Lung (tissue), 17 donors: ENCODE measurements at places on chromosomes 4 and X.
A peak's percentile ranks its signal among the peaks of the same experiment; 100 is the strongest.

DNA sequence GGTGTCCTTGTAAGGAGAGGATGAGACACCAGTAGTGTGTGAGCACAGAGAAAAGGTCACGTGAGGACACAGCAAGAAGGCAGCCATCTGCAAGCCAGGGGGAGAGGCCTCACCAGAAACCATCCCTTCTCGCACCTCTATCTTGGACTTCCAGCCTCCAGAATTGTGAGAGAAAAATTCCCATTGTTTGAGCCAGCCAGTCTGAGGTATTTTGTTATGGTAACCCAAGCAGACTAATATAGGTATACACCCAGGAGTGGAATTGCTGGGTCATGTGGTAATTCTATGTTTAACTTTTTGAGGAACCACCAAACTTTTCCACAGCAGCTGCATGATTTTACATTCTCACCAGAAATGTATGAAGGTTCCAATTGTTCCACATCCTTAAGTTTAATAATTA, 25.6 kb downstream of the ZDHHC9 start:
- no peak for DNase-seq

- DNase-seq: no peak
Observed at GRCh38 chrX:16666541-16666940, 16.6 kb downstream of the S100G start.

- no peak for DNase-seq
Observed at GRCh38 chr4:25367004-25367621, 9.9 kb upstream of the ANAPC4 start.

DNA sequence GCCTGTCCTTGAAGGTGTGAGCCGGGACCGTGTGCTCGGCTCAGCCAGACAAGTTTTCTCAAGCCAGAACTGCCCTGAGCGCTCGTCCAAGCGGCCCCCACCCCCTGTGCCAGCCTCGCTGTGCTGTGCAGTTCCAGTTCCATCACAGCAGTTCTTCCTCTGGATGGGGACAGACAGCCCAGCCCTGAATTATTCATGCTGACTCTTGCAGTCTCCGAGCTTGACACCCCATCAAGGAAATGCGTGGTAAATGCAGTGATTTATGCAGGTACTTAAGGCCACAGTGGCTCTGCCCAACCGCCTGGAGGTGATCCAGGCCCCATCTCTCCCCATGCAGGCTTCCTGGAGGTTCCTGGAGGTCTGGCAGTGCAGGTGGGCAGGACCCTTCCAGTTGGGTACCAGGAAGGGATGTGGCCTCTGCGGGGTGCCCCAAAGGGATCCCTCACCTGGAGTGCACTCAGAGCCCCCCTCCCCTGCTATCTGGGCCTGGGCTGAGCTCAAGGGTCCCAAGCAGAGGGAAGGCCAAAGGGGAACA, 44.8 kb upstream of the HMX1 start:
- DNase-seq: no peak

DNA sequence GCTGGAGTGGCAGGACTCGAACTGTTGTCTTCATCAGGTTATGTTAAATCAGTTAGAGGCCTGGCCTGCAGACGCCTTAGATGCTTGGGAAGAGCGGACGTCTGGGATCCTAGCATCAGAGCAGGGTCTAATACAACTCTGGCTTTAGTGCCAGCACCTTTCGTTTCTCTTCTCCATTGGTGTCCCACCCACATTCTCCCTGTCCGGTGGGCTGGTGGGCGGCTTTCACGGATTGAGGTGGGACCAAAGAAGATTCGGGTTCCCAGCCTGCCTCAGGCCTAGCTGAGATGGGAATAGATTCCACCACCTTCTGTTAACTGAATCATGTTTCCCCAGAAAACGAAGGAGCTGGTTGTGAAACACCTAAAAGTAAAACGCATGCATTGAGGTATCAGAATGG, 939 bp downstream of the PDK3 start:
- DNase-seq: no peak

- DNase-seq: no peak
Observed at GRCh38 chr4:87567191-87567590, 38.0 kb upstream of the SPARCL1 start.

GRCh38 chr4:83268491-83268890, 16.1 kb downstream of the COQ2 start:
- DNase-seq: no peak

GRCh38 chrX:69072486-69073006, 92.7 kb downstream of the PJA1 start:
- DNase-seq: peak; percentile 44

DNA sequence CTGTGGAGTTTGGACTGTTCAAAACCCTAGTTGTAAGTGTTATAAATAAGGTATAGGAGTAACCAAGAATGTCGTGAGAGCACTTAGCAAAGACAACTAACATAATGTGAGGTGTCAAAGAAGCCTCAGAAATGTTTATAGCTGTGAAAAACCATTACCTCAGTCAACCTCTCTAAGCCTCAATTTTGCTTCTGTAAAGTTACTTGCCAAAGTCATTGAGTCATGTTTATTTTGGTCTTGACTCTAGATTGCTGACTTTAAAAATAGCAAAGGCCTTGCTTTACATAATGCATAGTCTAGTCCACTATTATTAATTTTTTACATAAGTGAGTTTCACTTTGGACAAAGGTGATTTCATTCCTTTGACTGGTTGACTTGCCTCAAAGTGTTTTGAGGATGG, 257.6 kb upstream of the CXXC4 start:
- no peak for DNase-seq

DNA sequence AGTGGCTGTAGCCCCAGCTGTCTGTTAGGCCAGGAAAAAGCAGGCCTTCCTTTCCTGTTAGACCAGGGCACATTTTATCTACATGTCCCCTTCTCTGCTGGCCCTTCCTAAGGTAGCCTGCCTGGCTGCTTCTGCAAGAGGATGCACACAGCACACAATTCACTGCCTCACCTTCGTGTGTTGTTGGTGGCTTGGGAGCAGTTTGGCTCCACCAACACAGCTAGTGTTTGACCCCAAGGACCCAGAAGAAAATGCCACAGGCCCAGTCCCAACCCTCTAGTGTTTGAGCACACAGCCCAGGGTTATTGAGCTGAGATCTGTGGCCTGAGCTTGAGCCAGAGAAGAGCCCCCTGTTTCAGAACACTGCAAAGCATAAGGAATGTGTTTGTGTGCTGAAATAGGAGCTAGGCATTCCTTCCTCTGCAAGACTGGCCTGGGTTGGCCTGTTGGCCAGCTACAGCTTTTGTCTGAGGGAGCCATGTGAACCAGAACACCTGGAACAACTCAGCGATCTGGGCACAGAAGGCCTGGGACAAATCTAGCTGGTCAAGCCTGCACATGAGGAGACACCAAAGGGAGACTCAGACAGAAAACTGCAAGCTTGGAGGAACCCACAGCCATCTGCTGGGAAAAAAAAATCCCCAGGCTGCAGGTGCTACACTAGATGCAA, 26.4 kb downstream of the MAGEE1 start:
- no peak for DNase-seq

GRCh38 chr4:156396534-156396933, 442.9 kb upstream of the CTSO start:
- no peak for DNase-seq

- no peak for DNase-seq
Observed at GRCh38 chrX:38150993-38151392, 69.7 kb downstream of the SRPX start.

DNA sequence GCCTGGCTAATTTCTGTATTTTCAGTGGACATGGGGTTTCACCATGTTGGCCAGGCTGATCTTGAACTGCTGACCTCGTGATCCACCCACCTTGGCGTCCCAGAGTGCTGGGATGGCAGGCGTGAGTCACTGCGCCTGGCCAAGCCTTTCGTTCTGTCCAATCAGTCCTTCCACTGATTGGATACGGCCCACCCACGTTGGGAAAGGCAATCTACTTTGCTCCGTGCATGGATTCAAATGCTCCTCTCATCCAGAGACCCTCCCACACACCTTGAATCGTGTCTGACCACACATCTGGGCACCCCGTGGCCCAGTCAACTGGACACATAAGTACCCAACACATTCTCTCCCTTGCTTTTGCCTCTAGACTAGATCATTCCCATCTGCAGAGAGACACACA, 74.9 kb downstream of the CRLF2 start:
- no peak for DNase-seq

DNA sequence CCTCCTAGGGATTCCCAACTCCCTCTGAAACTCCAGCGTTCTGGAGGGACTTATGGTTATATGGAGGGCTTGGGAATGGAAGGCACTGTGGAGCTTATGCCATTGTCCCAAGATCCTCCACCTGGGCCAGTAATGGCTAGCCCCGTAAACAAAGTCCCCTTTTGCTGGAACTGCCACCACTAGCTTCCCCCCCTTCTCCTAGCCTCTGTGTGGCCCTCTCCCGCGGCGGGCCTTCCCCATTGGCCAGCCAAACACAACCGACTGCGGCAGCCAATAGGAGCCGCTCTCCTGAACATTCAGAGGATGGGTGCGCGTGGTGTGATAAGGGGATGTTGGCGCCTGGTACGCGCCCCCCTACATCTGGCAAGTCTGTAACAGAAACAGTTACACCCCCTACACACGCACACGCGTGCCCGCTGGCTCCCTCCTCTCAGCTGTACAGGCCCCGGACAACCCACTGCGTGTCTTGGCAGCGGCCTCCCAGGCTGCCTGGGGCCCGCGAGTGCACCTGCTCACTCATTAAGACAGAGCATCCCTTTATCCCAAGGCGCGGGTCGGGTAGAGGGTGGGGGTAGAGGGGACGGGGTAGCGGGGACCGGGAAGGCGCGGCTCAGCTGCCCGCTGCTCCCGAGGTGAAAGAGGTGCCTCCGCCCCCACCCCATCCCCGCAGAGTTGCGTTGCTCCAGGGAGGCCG, 863 bp upstream of the RAB33A start:
- peak; percentile 17 for DNase-seq

GRCh38 chr4:40337051-40337450, 1.9 kb downstream of the CHRNA9 start:
- DNase-seq: no peak

GRCh38 chr4:150152766-150153165, 74.5 kb downstream of the DCLK2 start:
- no peak for DNase-seq

DNA sequence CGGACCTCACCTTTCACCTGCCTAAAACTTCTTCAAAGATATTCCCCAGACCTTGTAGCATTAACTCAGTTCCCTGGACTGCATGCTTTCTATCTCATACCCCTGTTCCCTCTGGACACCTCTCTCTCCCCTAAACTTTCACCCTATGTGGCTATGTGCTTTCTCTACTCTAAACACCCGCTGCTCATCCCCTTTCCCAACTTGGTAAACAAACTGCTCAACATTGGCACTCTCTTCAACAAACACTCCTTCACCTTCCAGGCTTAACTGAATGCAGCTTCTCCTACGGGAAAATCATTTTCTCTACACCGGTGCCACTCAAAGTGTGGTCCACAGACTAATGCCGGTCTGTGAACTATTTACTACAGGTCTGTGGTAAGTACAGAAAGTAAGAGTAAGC, 19.9 kb downstream of the PHF8 start:
- no peak for DNase-seq

- DNase-seq: no peak
Observed at GRCh38 chrX:69389101-69389501, 115.0 kb upstream of the NALF2 start.

- no peak for DNase-seq
Observed at GRCh38 chr4:176125063-176125462, 59.4 kb downstream of the WDR17 start.

DNA sequence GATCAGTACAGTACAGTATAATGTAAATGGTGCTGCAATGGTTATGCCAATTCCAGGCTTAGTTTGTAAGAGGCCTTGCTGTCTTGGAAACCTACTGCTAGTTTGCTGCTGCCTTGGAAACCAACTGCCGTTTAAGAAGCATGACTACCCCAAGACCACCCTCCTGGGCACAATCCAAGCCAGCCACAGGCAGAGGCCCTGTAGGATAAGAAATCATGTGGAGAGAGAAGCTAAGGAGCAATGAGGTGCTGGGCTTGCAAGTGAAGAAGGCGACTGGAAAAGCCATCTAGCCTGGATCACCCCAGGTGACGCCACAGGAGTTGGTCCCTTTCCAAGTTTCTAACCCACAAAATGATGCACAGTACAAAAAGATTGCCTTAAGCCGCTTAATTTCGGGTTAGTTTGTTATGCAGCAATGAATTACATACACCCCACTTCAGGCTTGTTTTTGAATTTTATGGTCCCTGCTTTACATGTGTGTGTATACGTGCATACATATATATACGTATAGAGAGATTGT, 16.9 kb downstream of the ZFP42 start:
- DNase-seq: no peak

- no peak for DNase-seq
Observed at GRCh38 chrX:12206413-12206812, 68.1 kb downstream of the FRMPD4 start.

GRCh38 chr4:119692001-119692400, 63.4 kb upstream of the PDE5A start:
- DNase-seq: no peak

GRCh38 chr4:186039697-186040096, 29.3 kb upstream of the TLR3 start:
- peak; percentile 34 for DNase-seq

GRCh38 chr4:160375772-160376452, 1273.0 kb downstream of the RAPGEF2 start:
- peak; percentile 23 for DNase-seq

DNA sequence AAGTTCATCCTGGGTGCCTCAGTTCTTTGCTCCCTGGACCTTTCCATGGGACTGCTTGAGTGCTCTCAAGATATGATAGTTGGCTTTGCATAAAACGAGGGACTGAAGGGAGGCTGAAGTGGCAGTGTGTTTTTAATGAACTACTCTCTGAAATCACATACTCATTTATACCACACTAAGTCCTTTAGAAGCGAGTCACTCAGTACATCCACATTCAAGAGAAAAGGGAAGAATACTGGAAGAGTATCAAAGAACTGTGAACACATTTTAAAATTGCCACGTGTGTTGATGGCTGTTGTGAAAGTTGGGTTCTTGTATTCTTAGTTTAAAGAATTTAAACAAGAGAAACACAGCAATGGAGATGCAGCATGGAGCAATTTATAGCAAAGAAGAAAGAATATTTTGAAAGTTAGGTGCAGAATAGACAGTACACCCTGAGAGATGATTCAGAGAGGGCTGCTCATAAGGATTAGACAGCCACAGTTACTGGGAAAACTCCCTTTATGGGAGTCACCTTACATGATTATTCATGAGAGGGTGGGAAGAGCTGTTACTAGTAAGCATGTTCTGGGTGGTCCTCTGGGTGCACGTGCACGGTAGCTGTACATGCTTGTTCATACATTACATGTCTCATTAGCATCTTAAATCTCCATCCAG, 380.7 kb downstream of the ADGRL3 start:
- no peak for DNase-seq

- DNase-seq: no peak
Observed at GRCh38 chrX:9557521-9557920, 92.7 kb downstream of the TBL1X start.

- DNase-seq: peak; percentile 25
Observed at GRCh38 chrX:119502727-119503483, 34.7 kb downstream of the SLC25A5 start.

DNA sequence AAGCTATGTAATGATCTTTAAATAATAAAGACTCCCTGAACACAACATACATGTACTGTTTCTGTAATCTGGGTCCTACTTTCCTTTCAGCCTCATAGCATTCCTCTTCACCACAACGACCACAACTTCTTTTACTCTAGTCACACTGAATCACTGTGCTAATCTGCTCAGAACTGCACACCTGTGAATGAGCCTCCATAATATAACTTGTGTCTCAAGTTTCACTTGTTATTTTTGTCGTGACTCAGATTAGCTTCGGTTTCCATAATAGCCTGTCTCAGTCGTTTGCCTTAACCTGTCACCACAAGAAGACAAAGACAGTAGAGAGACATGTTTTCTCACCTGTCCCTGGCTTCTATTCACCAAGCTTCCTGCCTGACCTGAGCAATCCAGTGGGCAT, 61.8 kb downstream of the MAGED1 start:
- no peak for DNase-seq
